ENCODE measurements at places on chromosomes 4 and X. TPM values are rescaled to one million over a fixed set of nuclear protein-coding genes. Genes with fewer than 3 reads are reported as not detected.
A peak's percentile ranks its signal among the peaks of the same experiment; 100 is the strongest.

TMPRSS11B gene
- total RNA-seq, result not detected

SPANXB1 gene
- not detected for total RNA-seq

GNRHR gene
- total RNA-seq, result not detected

- H3K27me3 ChIP-seq, result no peaks in the 10 kb centered on the region
- no peaks in the 10 kb centered on the region for H3K4me1 ChIP-seq
- DNase-seq, result no peak
- no peaks in the 10 kb centered on the region for H3K36me3 ChIP-seq
- H3K27ac ChIP-seq, result no peak overlapping the region
These were observed 45.8 kb upstream of the RNF128 start for GRCh38 chrX:106680716-106681115.

- DNase-seq, result peak; percentile 26
- H3K27me3 ChIP-seq, result no peaks in the 10 kb centered on the region
- no peak overlapping the region for H3K27ac ChIP-seq
- H3K36me3 ChIP-seq, result no peaks in the 10 kb centered on the region
These were observed 121.9 kb downstream of the RBMX2 start for GRCh38 chrX:130523460-130524394.

DNA sequence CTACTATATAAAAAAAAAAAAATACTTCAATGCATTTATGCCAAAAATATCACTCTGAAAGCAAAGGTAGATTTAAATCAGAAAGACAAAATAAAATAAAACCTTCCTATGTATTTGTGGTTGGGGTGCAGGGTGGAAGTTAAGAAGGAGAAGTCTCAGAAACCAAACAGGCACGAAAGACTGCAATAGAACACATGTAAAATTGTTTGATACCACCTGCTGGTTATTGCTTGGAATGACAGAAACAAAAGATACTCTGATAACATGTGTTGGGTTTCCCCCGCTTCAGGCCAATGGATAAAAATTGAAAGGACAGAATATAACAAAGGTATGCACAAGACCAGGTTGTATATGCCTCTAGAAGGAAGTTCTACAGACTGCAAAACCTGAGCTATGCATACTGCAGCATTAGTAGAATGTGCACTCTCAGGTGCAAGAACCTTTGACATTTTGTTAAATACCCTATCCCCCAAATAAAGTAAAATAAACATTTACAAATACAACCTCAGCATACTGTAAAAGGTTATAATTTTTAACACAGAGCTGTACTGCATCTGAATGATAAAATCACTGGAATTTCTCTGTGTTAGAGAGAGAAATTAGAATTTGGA lies 118.8 kb downstream of the GABRA2 start:
- no peak for DNase-seq
- no peaks in the 10 kb centered on the region for H3K4me1 ChIP-seq
- H3K36me3 ChIP-seq, result no peaks in the 10 kb centered on the region
- no peaks in the 10 kb centered on the region for H3K27me3 ChIP-seq
- no peak overlapping the region for H3K4me3 ChIP-seq

- no peaks in the 10 kb centered on the region for H3K27me3 ChIP-seq
- peaks cover 7% of the 10 kb centered on the region for H3K4me1 ChIP-seq
- no peak for DNase-seq
- H3K36me3 ChIP-seq, result no peaks in the 10 kb centered on the region
- no peak overlapping the region for H3K27ac ChIP-seq
- H3K4me3 ChIP-seq, result no peak overlapping the region
These were observed 3.6 kb downstream of the GTPBP6 start for GRCh38 chrX:314781-315595.

DNA sequence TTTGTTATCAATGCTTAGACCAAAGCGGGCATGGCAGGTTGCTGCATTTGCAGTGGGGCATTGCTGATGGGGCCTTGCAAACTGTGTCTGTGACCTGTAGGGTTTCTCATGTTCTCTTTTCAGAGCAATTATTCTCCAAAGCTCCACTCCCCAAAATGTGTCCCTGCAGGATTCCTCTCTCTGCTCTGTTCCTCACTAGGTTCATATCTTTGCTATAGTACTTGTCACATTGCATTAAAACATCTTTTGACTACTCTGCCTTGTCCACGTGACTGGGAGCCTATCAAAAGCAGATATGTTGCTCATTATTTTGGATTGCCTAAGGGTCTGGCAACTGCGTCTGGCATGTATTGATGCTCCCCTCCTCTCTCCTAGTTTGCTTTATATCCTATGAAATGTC lies 177.7 kb upstream of the MID1 start:
- no peak overlapping the region for H3K27ac ChIP-seq
- no peaks in the 10 kb centered on the region for H3K27me3 ChIP-seq
- H3K36me3 ChIP-seq, result no peaks in the 10 kb centered on the region
- no peak overlapping the region for H3K4me3 ChIP-seq
- H3K4me1 ChIP-seq, result no peaks in the 10 kb centered on the region

DNA sequence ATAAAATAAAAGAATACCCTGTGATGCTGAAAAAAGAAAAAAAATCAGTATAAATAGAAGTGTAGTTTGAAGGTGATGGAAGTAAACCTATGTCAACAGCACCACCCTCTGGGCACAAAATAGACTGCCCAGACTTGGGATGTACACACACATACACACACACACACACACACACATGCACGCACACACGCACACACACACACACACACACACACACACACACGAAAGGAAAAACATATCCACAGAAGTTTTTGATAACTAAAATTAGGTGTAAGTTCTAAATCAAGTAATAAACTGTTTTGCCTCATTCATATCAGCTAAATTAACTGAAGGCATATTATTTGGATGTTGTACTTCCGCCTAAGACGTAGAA lies 40.5 kb downstream of the ANXA5 start:
- DNase-seq, result no peak
- no peaks in the 10 kb centered on the region for H3K36me3 ChIP-seq
- no peaks in the 10 kb centered on the region for H3K4me1 ChIP-seq
- no peaks in the 10 kb centered on the region for H3K27me3 ChIP-seq

Data from heart right ventricle (tissue), 16 donors.